ENCODE measurements at places on chromosomes 4 and X.

- DNase-seq, result no peak
These were observed 82.4 kb downstream of the HTRA3 start for GRCh38 chr4:8351931-8352367.

DNA sequence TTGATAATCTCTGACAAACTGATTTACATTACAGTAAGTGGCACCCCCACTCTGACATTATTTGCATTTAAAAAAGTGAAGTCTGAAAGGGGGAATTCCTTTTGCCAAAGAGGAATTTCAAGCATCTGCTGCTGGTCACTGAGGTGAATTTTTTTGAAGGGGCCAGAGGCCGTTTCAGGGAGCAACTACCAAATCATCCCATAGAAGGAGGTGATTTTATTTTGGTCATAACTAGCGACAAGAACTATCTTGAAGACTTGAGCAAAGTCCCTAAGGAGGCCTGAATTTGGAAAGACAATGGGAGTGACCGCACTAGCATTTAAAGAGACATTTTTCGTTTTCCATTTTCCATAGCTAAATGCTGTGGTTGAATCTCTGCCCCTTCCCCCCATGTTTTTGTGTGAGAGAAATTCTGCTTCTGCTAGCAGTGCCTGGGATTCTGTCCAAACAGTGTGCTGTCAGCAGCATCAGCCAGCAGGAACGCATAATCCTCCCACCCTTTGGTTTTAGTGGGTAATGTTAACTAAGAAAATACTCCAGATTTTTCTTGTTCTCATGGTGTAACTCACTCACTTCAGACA is 110.1 kb upstream of the MED14 start:
- peak; percentile 73 for DNase-seq

DNA sequence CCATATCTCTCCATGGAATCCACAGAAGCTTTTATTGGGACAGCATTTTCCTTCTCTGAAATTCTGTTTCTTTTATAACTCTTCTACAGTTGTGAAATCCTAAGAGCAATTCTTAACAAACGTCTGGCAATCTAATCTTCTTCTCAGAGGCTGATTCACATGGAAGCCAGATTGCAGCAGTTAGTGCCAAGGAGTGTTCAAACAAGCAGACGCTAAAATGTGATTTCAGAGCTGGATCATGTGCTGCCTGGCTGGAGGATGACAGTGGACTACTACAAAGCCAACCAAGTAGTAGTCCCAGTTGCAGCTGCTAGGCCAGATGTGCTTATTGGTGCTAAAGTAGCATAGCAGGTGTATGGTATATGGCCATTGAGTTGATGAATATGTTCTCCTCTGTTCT is 27.7 kb upstream of the GLRB start:
- no peak for DNase-seq

GRCh38 chr4:145814246-145814645 is 124.4 kb downstream of the ZNF827 start:
- DNase-seq, result no peak

DNA sequence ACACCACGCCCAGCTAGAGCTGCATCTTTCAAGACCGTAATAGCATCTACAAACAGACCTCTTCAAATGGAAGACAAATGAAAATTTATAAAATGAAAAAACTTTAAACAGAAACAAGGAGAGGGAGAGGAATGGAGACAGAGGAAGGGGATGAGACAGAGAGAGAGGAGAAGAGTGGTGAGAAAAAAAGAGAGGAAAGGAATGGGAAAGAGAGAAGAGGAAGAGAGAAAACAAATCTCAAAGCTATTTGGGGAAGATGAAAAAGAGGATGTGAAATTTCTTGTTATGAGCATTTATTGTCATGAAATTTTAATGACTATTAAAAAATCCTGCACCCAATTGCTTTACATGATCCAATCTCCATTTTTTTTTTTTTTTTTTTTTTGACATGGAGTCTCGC is 726.9 kb downstream of the GRID2 start:
- no peak for DNase-seq

GRCh38 chr4:66568431-66568830 is 898.1 kb upstream of the EPHA5 start:
- no peak for DNase-seq

DNA sequence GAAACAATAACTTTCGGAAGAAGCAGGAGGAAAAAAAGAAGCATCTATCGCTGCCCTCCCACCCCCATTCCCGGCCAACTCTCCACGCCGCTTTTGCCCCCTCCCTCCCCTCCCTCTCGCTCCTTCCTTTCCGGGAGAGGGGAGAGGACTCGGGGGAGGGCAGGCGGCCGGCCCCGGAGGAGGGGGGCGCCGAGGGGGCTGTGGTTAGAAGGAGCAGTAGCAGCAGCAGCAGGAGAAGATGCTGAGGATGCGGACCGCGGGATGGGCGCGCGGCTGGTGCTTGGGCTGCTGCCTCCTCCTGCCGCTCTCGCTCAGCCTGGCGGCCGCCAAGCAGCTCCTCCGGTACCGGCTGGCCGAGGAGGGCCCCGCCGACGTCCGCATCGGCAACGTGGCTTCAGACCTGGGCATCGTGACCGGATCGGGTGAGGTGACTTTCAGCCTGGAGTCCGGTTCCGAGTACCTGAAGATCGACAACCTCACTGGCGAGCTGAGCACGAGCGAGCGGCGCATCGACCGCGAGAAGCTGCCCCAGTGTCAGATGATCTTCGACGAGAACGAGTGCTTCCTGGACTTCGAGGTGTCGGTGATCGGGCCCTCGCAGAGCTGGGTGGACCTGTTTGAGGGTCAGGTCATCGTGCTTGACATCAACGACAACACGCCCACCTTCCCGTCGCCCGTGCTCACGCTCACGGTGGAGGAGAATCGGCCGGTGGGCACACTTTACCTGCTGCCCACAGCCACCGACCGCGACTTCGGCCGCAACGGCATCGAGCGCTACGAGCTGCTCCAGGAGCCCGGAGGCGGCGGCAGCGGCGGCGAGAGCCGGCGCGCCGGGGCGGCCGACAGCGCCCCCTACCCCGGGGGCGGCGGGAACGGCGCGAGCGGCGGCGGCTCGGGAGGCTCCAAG is 1.3 kb downstream of the PCDH7 start:
- no peak for DNase-seq
